ENCODE measurements at places on chromosomes 11 and 22.

DNA sequence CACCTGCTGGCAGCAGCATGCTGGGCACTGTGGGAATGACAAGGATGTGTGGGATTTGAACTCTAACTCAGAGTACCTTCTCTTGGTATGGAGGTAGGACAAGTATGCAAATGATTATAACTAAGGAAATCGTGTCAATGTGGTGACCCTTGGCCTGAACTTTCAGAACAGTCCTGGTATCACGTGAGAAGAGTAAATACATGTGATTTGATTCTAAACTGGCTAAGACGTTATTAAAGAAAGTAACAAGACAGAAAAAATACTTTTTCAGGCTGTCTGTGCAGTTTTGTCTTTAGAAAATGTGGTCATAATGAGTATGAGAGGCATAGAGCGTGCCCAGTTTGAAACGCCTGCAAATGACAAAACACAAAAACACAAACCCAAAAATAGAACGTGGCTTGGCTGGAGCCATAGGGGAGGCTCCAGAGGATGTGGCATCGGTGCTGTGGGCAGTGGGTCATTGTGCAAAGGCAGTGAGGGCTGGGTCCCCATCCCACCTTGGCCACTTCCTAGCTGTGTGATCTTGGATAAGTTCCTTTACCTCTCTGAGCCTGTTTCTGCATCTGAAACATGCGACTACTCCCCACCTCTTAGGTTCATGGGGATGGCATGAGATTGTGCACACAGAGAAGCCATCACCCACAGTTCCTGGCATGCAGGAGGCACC, 18.4 kb upstream of the IL2RB start:
- DNase-seq = no peak

DNA sequence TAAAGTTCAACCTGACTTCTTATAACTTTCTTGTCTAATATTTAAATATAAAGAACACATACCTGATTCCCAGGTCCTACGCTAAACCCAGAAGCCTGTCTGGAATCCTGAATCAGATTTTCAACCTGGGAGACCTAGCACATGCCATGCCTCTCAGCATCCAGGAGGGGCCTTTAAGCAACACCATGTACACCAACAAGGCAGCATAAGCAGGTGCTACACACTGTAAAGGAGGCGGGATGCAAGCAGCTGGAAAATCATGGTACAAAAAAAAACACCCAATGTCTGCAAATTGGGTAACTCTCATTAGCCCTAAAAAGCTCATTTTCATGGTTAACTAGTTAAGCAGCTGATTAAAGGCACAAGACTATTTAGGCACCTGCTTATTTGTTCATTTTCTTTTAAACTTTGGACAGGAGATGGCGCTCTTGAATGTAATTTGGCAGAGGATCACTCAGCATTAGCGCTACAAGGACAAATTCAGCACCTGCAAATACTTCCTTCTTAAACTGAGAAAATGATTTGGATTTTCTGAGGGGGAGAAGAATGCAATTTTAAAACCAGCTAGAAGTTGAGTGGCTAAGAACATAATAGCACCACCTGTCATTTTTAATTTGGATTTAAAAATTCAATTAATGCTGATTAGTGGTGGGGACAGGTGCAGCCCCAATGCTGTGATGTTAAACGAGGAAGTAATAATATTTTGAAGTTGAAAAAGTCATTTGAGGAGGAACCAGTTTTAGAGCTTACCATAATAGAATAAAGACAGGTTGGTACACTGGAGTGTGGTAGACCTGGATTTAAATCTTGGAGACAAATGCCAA, 104.0 kb downstream of the FAR1 start:
- DNase-seq = peak; percentile 52

- DNase-seq = no peak
Observed at GRCh38 chr11:87092159-87092558, 54.4 kb downstream of the TMEM135 start.

- peak; percentile 93 for DNase-seq
Observed at GRCh38 chr11:727859-728748, 19.2 kb upstream of the TALDO1 start.

DNA sequence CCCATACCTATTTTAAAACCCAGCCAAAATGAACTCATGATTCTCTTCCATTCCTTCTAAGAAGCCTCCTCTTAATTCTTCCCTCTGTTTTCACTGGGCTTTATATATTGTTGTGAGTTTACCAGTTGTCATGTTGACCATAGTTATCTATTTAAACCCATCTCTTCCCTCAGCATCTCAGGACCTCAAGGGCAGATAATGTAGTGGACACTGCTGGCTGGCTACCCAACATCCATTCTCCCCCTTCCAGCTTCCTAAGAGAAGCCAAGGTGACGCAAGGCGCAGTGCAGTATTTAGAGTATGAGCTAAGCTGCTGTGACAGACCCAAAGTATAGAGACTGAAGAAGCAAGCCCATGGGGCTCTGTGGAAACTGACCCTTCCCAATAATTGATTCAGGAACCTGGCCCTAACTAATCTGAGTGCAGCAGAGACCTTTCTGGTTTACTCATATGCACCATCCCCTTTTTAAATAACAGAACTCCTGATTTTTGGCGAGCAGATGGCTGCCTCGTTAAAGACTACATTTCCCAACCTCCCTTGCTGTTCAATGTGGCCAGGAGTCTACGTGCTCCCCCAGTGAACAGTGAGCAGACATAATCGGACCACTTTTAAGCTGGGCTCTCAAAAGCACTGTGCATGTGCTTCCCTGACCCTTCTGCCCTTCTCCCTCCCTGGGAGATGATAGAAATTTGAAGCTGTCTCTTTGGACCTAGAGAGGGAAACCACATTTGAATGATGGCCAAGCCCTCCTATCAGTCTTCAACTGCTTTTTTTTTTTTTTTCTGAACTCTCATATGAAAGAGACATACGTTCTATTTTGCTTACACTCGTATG, 28.1 kb upstream of the CREB3L1 start:
- no peak for DNase-seq

DNA sequence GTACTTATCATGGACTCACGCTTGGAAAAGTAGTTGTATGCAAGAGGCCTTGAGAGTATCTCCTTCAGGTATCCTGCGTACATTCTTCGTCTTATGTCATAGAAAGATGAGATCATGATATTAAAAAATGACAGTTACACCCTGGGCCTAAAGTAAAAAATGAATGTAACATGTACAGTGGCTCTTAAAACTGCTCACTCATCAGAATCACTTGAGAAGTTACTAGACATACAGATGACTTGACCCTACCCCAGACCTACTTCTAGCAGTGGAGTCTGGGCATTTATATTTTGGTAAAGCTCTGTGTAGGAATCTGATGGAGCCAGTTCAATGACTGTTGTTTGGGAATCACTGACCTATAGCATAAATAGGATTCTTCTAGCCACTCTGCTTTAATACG, 54.5 kb downstream of the PPME1 start:
- no peak for DNase-seq

DNA sequence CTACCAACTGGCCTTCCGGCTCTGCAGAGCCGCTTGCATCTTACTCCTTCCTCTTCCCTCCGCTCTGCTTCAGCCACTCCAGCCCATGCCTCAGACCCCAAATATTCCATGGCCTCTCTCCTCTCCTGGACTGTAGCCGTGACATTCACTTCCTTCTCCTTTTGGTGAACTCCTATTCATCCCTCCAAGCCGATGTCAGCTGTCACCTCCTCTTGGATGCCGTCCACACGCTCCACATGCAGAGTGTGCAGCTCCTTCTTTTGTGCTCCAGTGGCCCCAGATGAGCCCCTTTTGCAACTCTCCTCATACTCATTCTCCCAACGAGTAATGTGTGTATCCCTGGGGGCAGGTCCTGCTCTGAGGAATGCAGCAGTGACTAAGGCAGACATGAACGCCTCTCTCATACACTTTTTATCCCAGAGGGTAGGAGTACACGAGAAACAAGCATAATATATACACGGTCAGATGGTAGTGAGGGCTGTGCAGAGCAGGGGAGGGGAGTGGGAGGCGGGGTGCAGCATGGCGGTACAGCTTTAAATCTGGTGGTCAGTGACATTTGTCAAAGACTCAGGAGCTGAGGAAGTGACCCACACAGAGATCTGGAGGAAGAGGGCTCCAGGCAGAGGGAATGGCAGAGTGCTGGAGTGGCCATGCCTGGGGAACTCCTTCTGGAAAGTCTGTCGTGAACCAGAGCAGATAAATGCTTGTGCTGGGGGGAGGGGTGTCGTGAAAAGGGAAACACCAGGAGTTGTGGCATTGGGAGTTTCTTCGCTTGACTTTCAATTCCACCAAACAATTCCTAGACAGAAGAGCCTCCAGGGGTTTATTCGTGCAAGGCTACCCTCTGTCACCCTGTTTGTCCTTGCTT, 83.8 kb upstream of the ATXN10 start:
- peak; percentile 68 for DNase-seq

GRCh38 chr11:70612459-70613141, 214.3 kb downstream of the CTTN start:
- DNase-seq = no peak

- no peak for DNase-seq
Observed at GRCh38 chr11:59000003-59000402, 60.7 kb downstream of the GLYATL1 start.

GRCh38 chr11:8719211-8719649, 36.6 kb downstream of the RPL27A start:
- peak; percentile 96 for DNase-seq

DNA sequence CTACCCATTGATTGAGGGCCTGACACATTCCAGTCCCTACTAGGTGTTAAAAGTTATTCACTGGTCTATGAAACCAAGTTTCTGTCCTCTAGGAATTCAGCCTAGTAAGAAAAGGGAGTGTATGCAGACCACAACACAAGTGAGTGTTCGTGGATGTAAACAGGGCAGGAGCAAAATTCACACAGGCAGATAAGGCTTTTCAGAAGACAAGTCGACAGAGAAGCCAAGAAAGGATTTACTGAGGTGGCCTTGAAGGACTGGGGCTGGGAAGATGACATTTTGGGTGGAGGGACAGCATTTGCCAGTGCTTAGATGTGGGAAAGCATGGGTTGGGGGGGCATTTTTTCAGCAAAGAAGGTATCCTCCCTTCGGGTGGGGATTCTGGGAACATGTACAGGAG, 76.2 kb downstream of the TSPAN18 start:
- no peak for DNase-seq

- peak; percentile 67 for DNase-seq
Observed at GRCh38 chr11:103892603-103893002, 143.8 kb upstream of the DDI1 start.

DNA sequence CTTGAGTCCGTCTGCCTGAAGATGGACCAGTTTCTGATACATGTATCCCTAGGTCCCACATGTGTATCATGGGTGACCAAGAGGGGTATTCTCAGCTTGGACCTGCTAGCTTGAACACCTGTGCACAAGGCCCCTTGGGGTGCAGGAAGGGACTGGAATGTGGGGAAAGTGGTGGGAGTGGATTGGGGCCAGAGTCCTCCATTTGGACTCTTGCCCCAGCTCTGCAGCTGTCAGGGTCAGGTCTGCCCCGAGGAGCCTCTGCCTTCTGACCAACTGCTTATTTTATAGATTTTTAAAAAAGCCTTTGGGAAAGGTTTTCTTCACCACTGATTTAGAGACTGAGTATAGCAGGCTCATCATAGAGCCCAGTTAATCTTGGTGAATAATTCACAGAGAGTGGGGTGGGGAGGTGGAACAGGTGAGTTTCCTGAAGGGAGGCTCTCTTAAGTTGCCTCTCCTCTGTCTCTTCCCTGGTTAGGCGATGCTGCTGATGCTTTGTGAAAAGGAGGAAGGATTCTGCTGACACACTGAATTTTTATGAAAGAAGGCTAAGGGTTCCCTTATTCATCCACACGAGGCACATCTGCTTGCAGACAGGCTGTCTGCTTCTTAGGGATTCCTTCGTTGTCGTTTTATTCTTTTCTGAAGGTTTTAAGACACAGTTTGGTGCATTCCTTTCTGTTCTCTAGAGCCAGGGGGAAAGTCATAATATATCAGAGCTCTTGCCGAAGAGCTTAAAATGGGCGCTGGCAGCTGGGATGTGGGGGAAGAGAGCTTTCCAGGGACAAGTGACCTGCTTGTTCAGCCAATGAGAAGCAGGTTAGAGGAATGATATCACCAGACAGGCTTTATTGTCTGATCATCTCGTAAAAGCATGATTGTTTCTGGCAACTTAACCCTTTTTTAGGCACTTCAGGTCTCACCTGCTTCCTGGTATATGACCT, 19.9 kb downstream of the TRIM44 start:
- DNase-seq = peak; percentile 30

DNA sequence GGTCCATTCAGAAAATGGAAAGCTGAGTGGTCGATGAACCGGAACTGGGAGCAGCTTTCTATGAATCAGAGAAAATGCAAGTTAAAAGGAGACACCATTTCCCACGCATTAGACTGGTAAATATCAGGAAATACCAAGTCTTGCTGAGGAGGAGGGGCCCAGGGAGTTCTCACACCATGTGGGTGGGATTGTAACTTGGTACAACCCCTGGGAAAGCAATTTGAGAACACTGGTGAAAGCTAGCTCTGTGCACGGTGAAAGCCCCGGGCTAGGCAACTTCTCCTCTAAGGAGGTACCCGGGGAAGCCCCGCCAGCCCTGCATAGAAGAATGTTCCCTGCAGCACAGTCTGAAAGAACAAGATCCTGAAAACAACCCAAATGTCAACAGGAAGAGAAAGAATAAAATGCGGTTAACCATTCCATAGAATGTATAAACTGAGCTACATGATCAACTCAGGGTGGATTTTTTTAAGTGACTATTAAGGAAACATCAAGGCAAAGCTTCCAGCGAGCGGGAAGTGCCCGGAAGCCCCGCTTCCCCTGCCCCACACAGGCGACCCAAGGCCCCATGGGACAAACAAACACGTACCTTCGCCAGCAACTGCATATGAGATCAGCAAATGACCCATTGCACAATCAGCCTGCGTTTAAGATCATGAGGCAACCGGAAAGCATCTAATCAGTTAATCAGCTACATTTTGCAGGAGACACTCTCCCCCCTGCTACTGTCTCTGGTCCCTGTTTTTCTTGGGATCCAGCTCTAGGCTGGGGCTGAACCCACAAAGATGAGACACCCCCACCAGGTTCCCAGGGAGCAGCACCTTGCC, 11.3 kb downstream of the SHANK2 start:
- DNase-seq = peak; percentile 73

DNA sequence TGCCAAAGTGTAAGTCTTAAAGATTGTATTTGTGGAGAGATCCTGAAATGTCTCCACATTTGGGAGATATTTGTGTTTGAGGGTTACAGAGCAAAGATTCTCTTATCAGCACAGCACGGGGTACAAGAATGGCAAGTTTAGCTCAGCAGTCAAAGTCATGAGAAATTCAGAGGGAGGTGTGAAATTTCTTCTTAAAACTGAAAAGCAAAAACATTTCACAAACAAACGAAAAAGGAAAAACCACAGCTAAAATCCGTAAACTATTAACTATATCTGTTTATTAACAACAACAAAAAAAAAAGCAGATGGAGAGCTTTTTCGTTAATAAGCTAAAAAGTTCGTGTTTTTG, 40.9 kb upstream of the ETS1 start:
- no peak for DNase-seq

GRCh38 chr22:24427500-24428164, at the start of gene ADORA2A:
ADORA2A (plus strand) TSS chr22:24427599; CDS start chr22:24433405, 5,806 bp downstream.
- DNase-seq = no peak

- DNase-seq = peak; percentile 24
Observed at GRCh38 chr11:36041988-36042611, 98.2 kb downstream of the LDLRAD3 start.

DNA sequence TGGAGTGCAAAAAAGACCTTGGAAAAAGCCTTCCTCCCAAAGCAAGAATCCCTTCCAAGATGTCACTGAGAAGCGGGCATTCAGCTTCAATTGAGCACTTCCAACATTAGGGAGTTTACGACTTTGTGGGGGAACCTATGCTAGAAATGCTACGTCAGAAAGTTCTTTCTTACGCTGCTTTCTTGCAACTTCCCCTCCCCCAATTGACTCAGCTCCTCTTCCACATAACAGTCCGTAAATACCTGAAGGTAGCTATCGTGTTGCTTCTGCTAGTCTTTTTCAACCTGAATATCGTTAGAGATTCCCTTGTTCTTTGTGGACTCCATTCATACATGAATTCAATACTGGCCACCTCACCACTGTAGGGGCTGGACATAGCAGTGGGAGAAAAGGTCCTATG, 47.0 kb downstream of the VSIG10L2 start:
- no peak for DNase-seq

Data from HFFc6 (cell line).